ENCODE measurements at places on chromosomes 5 and 9. TPM values are rescaled to one million over a fixed set of nuclear protein-coding genes. Genes with fewer than 3 reads are reported as not detected.

Gene SPINK13
- total RNA-seq = not detected

Gene KDM3B
- total RNA-seq = 57.9 TPM

Gene IRX1
- total RNA-seq = not detected

Gene RBM27
- total RNA-seq = 23.3 TPM

DNA sequence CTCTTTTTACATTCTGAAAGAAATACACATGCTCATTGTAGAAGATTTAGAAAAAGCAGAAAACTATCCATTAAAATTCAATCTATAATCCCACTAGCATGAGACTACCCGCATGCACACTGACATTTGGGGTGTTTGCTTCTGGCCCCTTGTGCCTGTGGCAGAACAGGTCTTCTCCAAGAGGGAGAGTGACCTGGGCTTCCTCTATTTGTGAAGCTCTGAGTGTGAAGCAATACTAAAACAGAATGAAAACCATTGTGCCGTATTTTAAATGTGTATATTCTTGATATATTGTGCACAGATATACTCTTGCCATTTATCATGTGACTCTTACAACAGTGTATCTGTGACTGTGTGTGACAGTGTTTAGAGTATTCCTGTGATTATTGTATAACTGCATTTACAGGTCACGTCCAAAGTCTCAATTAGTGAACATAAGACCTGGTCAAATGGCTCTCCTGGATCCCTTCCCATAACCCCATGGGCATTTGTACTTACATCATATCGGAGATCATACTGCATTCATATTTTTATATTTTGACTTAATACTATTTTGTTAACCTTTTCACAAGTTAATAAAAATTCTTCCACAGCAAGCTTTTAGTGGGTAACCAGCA lies 14.7 kb upstream of the CPEB4 start:
- DNase-seq = no peak
- no peak overlapping the region for H3K4me3 ChIP-seq
- peaks cover 3% of the 10 kb centered on the region for H3K27me3 ChIP-seq
- H3K27ac ChIP-seq = no peak overlapping the region
- no peaks in the 10 kb centered on the region for H3K4me1 ChIP-seq
- H3K36me3 ChIP-seq = no peaks in the 10 kb centered on the region

DNA sequence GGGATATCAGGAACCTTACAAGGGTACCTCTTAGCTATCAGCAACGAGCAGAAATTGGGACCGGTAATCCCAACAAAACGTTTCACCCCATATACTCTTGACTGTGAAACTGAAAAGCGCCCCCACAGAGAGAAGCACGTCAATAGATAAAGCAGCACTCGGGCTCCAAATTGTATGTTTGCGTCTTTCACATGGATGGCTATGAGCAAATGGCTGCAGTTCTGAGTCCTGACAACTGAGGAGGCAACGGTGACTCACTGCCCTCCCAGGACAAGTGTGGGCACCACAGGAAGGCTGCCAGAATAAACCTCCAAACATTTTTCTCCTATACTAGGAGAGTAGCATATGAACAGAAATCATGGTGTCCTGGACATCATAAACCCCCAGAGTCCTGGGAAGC lies 36.6 kb downstream of the SEMA4D start:
- peaks cover 97% of the 10 kb centered on the region for H3K4me1 ChIP-seq
- H3K27ac ChIP-seq = no peak overlapping the region
- peaks cover 79% of the 10 kb centered on the region for H3K36me3 ChIP-seq
- H3K4me3 ChIP-seq = no peak overlapping the region
- no peak for DNase-seq

DNA sequence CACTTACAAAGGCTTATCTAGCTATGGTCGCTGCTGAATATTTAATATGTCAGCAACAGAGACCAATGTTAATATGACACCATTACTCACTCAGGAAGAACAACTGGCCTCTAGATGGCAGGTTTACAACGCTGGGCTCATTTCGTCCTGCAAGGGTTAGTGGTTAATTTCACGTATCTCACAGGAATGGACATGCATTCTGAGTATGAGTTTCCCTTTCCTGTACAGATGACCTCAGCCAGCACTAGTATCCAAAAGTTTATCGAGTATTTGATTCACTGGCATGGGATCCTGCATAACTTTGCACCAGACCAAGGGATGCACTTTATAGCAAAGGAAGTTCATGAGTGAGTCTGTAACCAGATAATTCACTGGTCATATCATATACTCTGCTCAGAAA lies 8.7 kb upstream of the TRPC7 start:
- H3K27ac ChIP-seq = no peak overlapping the region
- H3K36me3 ChIP-seq = no peaks in the 10 kb centered on the region
- H3K4me1 ChIP-seq = no peaks in the 10 kb centered on the region
- DNase-seq = no peak
- H3K4me3 ChIP-seq = no peak overlapping the region
- H3K27me3 ChIP-seq = no peaks in the 10 kb centered on the region
